ENCODE measurements at places on chromosomes 3 and 15. TPM values are rescaled to one million over a fixed set of nuclear protein-coding genes. Genes with fewer than 3 reads are reported as not detected.

Gene TRH
- total RNA-seq = not detected

Gene HTR3E
- not detected for total RNA-seq

Gene FBLN2
- 44.3 TPM for total RNA-seq

Gene SLC12A1
- total RNA-seq = not detected

Gene TF
- 22.7 TPM for total RNA-seq

Gene ACTRT3
- 1.6 TPM for total RNA-seq

Gene TERB2
- not detected for total RNA-seq

Gene COL8A1
- total RNA-seq = 3.7 TPM

Gene SLC27A2
- 22.9 TPM for total RNA-seq

Gene SIDT1
- total RNA-seq = 16.8 TPM

Gene TMCO5A
- 0.14 TPM for total RNA-seq

Gene TMEM158
- total RNA-seq = 14.6 TPM

Gene CLDN18
- total RNA-seq = 6.7 TPM

Gene SOX14
- not detected for total RNA-seq

Gene PRKAR2A
- 61.9 TPM for total RNA-seq

Gene GASK1A
- 19.2 TPM for total RNA-seq

Gene CCDC33
- total RNA-seq = 1.0 TPM

Gene IQCH
- total RNA-seq = 2.1 TPM

Gene TRIM42
- total RNA-seq = not detected

Gene JAGN1
- total RNA-seq = 30.7 TPM

Gene EPB42
- total RNA-seq = 1.4 TPM

Gene FGD5
- 62.5 TPM for total RNA-seq

Gene AADACL2
- 0.14 TPM for total RNA-seq

Gene TIMP4
- 3.7 TPM for total RNA-seq

Gene ALDH1L1
- total RNA-seq = 9.0 TPM

Gene RPSA
- 518 TPM for total RNA-seq

Gene MKRN2OS
- total RNA-seq = 8.2 TPM

Gene GRK7
- not detected for total RNA-seq

Measured in mucosa of gallbladder (tissue), 1 donor.